ENCODE measurements at places on chromosomes 6 and 20.

DNA sequence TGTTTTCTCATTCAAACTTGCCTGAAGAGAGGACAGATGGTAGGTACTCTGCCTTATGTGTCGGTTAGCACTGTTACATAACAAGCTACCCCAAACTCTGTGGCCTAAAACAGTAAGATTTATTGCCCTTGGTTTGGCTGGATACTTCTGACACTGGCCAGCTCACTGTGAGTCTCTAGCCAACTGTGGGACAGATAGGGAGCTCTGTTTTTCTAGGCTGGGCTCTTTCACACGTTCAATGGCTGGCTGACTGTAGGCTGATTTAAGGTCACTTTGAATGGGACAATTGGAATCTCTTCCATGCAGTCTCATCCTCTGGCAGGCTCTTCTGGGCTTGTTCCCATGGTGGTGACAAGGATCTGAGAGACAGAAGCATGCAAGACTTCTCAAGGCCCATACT, 39.4 kb upstream of the JAG1 start:
- H3K27ac ChIP-seq: no peak overlapping the region
- no peak for DNase-seq
- peaks cover 18% of the 10 kb centered on the region for H3K4me1 ChIP-seq
- no peaks in the 10 kb centered on the region for H3K36me3 ChIP-seq
- H3K4me3 ChIP-seq: no peak overlapping the region

DNA sequence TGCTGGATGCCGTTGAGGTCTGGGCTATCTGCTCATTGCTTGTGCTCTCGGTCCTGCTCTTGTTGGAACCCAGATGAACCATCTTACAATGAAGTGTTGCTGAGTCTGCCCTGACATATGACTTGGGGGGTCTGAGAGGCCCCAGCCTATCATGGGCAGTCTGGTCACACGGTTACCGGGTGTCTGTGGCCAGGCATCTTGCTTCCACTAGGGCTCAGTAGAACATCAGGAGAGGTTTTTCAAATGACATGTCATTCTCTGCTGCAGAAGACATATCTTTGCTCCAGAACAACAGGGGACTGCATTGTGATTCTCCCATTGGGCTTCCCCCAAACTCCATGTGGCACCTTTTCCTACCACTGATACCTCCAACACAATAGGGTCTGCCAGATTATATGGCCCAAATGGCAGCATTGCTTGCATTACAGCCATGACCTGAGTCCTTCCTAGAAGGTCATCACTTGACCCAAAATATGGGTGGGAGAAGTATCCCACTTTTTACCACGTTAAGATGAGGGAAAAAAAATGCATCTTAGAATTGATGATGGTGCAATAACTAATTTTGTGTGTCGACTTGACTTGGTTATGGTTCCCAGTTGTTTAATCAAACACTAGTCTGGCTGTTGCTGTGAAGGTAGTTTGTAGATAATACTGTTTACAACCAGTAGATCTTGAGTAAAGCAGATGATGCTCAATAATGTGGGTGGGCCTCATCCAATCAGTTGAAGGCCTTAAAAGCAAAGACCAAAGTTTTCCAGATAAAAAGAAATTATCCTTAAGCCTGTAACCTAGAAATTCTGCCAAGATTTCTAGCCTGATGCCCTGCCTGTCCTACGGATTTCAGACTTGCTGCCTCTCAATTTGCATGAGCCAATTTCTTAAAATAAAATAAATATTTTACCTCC, 241.0 kb downstream of the QKI start:
- H3K4me1 ChIP-seq: no peaks in the 10 kb centered on the region
- no peak overlapping the region for H3K27ac ChIP-seq
- DNase-seq: no peak
- no peaks in the 10 kb centered on the region for H3K36me3 ChIP-seq

- DNase-seq: no peak
- H3K27me3 ChIP-seq: no peaks in the 10 kb centered on the region
- H3K4me3 ChIP-seq: no peak overlapping the region
- no peaks in the 10 kb centered on the region for H3K36me3 ChIP-seq
These were observed 28.4 kb downstream of the DPPA5 start for GRCh38 chr6:73325656-73326055.

DNA sequence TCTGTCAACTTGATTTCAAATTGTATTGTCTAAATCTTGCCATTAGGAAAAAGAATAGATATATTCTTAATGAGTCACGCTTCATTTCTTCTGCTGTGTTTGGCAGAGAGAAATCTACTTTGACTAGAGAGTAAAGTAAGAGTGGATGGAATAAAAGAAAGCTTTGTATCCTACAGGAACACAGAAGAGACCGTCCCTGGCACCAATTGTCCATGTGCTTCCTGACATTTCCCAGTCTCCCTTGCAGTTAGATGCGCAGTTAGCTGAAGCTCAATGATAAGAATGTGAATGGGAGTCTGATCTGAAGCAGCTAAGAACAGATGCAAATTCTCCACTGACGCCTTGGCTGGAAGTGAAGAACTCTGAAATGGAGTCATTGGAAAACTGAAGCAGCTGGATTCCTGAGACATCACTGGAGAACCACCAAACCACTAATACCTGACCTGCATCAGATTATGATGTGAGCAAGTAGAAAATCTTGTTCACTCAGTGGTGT, 528.2 kb upstream of the MARCKS start:
- no peaks in the 10 kb centered on the region for H3K27me3 ChIP-seq
- H3K4me3 ChIP-seq: no peak overlapping the region
- no peak for DNase-seq

DNA sequence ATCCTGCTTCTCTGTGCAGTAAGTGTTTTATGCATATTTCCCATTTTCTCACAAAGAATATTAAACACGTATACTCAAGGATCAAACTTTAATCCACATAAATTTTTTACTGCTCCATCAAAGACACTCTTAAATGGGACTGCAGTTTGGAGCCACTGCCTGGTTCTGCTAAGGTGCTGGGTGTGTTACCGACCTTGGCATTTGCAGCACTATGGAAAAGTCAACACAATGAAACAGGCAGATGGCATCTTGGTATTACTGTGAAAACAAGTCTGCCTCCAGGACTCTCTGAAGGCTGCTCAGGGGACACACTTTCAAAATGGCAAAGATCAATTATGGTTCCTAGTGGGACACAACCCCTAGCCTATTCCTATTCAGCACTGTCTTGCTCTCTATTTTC, 17.3 kb upstream of the HLA-G start:
- H3K4me3 ChIP-seq: no peak overlapping the region
- H3K4me1 ChIP-seq: no peaks in the 10 kb centered on the region
- no peak overlapping the region for H3K27ac ChIP-seq
- H3K27me3 ChIP-seq: no peaks in the 10 kb centered on the region
- DNase-seq: no peak
- no peaks in the 10 kb centered on the region for H3K36me3 ChIP-seq

GRCh38 chr6:72740135-72740534, 118.3 kb downstream of the KCNQ5 start:
- no peaks in the 10 kb centered on the region for H3K27me3 ChIP-seq
- no peak overlapping the region for H3K4me3 ChIP-seq
- H3K4me1 ChIP-seq: no peaks in the 10 kb centered on the region
- no peaks in the 10 kb centered on the region for H3K36me3 ChIP-seq
- no peak overlapping the region for H3K27ac ChIP-seq
- no peak for DNase-seq
